Tongue (tissue), 3 donors: ENCODE measurements at places on chromosomes 12 and 14. TPM values are rescaled to one million over a fixed set of nuclear protein-coding genes. Genes with fewer than 3 reads are reported as not detected.

Gene KRT74
- 0.10 TPM for total RNA-seq

Gene TRPV4
- 3.5 TPM for total RNA-seq

Gene DLGAP5
- 12.6 TPM for total RNA-seq

Gene SYCP3
- total RNA-seq = not detected

Gene AQP6
- total RNA-seq = 0.10 TPM

Gene OTX2
- 0.10 TPM for total RNA-seq

Gene RD3L
- not detected for total RNA-seq

Gene TBX3
- 55.1 TPM for total RNA-seq

Gene GLIPR1L1
- total RNA-seq = not detected

DNA sequence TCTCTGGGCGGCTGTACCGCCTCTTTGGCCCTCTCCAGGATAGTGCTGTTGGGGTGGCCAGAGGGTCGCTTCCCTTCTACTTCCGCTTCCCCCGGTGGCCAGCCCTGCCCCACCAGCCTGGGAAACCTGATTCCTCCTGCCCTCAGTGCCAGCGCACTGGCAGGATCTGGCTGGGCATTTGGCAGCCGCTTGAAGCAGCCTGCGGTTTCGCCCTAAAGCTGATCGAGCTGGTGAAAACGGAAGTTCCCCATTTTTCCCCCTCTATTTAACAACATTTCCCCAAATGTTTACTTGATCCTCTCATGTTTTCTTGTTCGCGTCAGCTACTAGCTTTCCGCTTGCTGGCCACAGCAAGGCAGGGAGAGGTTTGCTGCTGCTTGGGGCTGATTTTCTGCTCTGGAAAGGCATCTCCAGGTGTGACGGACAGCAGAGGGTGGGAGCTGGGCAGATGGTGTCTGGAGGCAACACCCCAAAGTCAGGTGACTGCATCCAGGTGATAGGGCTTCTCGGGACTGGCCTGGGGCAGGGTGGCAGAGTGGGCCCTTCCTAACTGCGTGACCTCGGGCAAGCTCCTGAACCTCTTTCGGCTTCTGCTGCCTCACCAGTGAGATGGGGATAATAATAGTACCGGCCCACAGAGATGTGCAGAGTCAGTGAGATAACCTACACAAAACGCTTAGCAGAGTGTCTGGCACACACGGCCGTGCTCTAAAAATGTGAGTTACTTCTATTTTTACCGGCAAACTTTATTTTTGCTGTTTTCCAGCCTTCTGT is 53.1 kb downstream of the TSPAN9 start:
- peak; percentile 69 for DNase-seq

GRCh38 chr12:51339750-51340149 is 6.7 kb downstream of the CELA1 start:
- DNase-seq = no peak

- no peak for DNase-seq
Observed at GRCh38 chr12:15701631-15702156, 87.5 kb downstream of the EPS8 start.

DNA sequence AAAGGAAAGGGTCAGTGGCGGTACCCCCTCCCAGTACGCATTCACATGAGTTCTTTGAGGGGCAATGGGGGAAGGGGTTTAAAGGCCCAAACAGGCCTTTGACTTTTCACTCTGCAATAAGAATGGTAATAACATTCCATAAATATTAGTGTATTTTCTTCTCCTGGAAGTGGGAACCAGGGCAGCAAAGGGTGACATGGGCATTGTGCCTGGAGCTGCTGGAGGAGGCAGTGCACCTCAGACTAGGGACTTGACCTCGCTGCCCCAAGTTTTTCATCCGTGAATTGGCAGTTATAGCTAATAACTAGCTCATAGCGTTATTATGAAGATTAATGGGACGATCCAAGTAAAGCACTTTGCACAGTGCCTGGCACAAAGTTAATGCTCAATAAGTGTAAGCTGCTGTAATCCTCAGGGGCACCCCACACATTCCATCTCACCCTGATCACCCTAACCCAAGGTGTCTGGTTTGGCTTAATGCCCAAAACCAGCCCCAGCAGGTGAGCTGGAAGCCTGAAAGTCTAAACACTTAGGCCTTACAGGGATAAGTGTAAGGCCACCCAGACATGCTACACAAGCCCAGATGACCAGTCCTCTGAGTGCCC is 2.8 kb upstream of the KCNH3 start:
- no peak for DNase-seq

DNA sequence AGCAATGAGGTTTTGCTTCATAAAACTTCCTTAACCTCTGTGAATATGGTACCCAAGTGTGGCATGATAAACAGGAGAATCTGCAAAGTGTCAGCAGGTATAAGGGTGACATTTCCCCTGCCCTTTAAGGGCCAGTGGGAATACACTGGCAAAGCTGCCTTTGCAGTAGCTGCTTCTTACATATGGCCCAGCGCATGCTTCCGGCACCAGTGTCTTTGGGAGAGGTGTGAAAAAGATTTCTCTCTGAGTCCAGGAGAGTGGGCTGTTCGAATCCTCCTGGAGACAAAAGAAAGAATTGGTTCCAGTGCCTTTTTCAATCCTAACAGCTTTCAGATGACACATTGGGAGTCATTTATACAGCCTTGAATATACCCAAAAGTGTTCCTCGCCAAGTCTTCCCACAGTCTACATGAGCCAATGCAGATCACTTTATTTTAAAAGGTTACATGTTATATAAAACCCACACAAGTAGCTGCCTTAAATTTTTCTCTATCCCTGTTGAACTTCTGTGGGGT is 437.7 kb downstream of the PRKD1 start:
- no peak for DNase-seq

GRCh38 chr14:89618811-89619551 is 201.9 kb upstream of the FOXN3 start:
- DNase-seq = peak; percentile 85

DNA sequence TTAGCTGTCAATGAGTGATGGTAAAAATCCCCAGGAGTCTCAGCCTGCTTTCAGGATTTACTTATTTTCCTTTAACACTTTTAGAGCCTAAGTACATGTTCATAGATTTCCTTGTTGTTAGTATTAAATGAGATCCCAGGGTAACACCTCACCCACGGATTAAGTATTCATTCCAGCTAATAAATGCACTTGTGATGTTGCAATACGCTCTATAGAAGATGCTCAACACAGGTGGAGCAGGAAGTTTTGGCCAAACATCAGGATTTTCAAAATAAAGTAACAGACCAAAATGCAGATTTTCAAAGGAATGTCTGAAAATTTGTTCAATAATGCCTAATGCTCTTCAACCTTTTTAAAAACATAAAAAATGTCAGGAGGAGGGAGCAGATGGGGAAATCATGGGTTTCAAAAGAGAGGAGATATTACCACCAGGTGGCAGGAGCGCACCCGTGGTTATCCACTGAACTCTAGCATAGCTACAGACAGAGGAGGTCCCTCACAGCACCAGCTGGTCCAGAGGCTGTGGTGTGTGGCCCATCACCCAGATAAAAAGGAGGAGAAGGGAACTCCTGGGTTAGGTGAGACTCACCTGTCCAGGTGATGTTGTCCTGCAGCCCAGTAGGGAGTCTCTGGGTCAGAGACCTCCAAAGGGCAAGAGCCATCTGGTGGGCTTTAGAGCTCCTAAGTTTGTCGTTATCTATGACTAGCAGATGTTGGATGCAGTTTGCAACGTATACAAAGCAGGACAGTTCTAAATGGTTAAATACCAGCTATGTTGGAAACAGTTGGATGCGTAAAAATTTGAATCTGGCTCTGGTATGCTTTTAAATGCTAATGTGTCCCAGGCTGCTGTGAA is 1158.4 kb upstream of the TMEM132C start:
- DNase-seq = peak; percentile 72

GRCh38 chr14:61196792-61197191 is 84.3 kb downstream of the TMEM30B start:
- no peak for DNase-seq

DNA sequence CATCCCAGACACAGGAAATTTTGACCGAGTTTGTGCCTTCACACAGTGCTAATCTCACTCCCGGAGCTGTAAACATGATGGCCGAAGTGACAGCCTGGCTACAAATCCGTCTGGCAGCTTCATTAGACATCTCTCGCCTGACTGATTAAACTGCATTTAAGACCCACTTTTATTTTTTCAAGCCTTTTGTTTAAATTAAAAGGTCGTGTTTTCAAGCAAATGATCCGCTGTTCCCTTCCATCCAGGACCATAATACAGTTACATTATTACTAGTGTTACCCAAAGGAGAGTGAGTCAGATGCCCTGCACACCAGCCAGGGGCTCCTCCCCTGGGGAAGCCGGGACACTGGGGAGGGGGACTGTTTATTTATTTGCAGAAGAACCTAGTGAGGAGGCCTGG is 200.2 kb downstream of the EXOC5 start:
- no peak for DNase-seq

GRCh38 chr14:60645126-60645741 is 4.0 kb downstream of the SIX1 start:
- DNase-seq = peak; percentile 37

DNA sequence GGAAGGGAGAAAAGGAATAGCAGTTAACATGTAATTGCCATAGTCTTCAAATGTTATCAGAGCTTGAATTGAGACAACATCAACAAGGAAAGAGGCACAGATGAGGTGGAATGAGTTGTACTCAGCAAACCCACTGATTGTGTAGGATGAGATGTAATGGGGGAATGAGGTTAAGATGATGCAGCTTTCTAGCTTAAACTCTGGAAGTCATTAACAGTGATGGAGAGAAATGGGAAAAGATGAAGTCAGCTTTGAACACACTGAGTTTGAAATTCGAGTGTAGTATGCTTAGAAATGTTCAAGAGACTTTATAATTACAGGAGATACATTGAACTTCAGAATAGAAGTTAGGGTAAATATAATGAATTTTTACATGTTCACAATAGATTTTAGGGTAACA is 106.9 kb downstream of the PRKD1 start:
- DNase-seq = no peak

GRCh38 chr12:49672301-49673217 is 34.6 kb downstream of the FMNL3 start:
- peak; percentile 9 for DNase-seq

GRCh38 chr14:100539003-100539660 is 48.1 kb downstream of the BEGAIN start:
- DNase-seq = no peak

- peak; percentile 86 for DNase-seq
Observed at GRCh38 chr14:24789378-24789884, 155.4 kb upstream of the GZMB start.

GRCh38 chr12:57093415-57094207 is 4.7 kb downstream of the NAB2 start:
- peak; percentile 81 for DNase-seq

DNA sequence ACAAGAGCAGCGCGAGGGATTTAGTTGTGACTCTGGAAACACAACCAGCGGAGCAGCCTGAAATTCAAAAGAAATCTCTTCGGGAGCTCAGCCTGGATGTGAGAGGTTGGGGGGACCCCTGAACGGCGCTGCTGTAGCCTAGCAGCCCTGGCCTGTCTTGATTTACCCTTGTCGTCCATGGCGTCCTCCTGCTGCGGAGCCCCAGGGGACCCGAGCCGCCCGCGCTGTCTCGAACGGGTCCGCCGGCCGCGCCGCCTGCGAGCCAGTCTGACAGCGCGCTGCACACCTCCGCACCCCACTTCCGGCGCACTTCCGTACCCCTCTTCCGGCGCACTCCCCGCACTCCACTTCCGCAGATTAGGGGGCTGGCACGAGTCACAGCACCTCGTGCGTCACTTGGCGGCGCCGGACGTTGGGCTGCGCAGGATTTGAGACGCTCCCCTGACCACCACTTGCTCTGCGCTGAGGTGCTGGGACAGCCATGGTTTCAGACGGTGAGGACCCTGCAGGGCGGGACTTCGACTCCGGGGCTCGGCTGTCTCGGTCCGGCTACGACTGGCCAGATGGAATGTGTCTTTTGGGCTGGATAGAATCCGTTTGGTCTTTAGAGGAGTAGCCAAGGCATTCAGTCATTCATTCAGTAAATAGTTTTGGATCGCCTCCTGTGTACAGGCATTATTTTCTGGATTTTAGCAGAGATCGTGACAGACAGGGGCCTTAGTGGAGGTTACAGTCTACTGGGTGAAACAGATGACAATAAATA is at the start of the genes EIF2B1 and GTF2H3:
TSS of gene EIF2B1 (minus strand) at position 308 of the 763 bp plus-strand sequence. CDS start at position 179, 129 bp downstream.
TSS of gene GTF2H3 (plus strand) at position 451 of the 763 bp plus-strand sequence. CDS start at position 482, 31 bp downstream.
- peak; percentile 99 for DNase-seq

DNA sequence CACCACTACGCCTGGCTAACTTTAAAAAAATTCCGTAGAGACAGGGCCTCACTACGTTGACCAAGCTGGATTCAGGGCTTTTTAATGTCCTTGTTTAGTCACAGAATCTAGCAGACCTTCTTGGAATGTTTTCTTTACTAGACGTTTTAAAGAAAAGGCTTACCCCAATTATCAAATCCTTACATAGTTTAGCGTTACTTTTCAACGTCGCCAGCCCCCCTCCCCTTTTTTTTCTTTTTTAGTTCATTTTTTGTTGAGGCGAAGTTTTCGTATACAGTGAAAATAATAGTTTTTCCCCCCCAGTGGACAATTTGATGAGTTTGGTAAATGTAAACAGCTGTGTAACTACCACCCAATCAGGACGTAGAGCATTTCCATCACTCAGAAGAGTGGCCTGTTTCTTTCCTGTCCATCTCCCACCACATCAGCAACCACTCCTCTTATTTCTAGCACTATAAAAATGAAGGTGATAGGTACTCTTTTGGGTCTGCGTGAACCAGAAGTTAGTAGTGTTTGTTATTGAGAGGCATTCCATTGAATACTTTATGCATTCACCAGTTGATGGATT is 753 bp upstream of the DLGAP5 start:
- no peak for DNase-seq

DNA sequence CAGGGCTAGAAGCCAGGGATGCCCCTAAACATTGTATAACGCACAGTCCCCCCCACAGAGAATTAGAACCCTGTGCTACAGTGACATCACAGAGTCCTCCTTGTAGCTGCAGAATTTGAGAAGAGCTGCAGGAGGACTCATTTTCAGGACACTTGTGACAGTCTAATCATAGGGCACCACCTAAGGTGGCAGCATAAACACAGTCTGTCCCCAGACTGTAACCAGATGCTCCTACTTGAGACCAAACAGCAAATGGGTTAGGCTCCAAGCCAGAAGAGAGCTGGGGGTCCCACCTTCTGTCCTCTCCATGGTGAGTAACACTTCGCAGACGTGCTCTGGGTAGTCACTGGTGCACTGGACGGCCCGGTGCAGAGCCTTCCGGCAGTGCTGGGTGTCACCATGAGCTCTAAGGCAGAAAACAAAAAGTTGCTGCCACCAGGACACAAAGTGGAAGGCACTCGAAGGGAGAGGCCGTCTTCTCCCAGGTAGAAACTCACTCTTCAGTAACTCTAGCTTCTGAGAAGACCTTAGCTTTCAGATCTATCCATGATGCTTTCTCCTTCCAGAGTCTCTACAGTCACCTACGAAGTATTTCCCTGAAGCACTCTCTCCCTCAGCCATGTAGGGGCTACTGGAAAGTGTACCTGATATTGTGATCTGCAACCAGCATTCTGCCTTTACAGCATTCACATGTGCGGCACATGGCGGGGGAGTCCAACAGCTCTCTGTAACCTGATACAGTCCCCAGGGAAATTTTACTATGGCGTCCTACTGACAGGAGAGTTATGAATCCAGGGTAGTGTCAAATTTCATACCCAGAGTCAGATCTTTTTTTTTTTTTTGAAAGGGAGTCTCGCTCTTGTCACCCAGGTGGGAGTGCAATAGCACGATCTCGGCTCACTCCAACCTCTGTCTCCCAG is 17.1 kb downstream of the FICD start:
- peak; percentile 45 for DNase-seq
